ENCODE measurements at places on chromosomes 6 and 20. TPM values are rescaled to one million over a fixed set of nuclear protein-coding genes. Genes with fewer than 3 reads are reported as not detected.
A peak's percentile ranks its signal among the peaks of the same experiment; 100 is the strongest.

DNA sequence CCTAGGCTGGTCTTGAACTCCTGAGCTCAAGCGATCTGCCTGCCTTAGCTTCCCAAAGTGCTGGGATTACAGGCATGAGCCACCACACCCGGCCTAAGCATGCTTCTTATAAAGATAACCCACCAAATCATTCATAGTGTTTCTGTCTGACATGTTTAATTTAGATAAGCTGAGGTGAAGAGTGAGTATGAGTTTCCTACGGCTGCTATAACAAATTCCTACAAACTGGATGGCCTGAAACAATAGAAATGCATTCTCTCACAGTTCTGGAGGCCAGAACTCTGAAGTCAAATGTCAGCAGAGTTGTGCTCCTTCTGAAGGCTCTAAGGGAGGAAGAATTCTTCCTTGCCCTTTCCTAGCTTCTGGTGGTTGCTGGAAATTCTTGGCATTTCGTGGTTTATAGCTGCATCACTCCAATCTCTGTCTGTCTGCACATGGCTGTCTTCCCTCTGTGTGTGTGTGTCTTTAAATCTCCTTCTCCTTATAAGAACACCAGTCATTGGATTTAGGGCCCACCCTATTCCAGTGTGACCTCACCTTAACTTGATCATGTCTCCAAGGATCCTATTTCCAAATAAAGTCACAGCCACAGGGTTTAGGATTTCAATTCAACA is 29.9 kb downstream of the MAPK13 start:
- no peak for ATAC-seq

Gene MAPK14
- 28.2 TPM for total RNA-seq

Gene NOL4L
- 31.1 TPM for total RNA-seq

Gene EYS
- 2.4 TPM for total RNA-seq

GRCh38 chr6:112396221-112396620 is 49.1 kb downstream of the RFPL4B start:
- ATAC-seq, result no peak

GRCh38 chr6:14660806-14661579 is 543.4 kb downstream of the CD83 start:
- no peak for ATAC-seq

Gene SLC52A3
- 0.25 TPM for total RNA-seq

Gene PAK1IP1
- total RNA-seq, result 26.7 TPM

DNA sequence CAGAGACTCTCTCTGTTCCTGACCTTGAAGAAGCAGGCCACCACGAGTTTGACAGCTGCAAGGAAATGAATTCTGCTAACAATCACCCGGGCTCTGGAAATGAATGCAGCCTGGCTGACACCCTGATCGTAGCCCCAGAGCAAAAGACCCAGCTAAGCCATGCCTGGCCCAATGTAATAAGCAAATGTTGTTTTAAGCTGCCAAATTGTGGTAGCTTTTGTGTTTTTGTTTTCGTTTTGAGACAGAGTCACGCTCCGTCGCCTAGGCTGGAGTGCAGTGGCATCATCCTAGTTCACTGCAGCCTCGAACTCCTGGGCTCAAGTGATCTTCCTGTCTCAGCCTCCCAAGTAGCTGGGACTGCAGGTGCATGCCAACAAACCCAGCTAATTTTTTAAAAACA is 3.3 kb upstream of the OXT start:
- ATAC-seq, result no peak

- peak; percentile 10 for ATAC-seq
Measured at GRCh38 chr20:47501116-47501481, 588 bp upstream of the NCOA3 start.

Gene PLA2G7
- total RNA-seq, result 0.46 TPM

- no peak for ATAC-seq
Measured at GRCh38 chr20:58433029-58433647, 44.1 kb downstream of the VAPB start.

Gene SLC22A3
- total RNA-seq, result 12.3 TPM

Gene CYP39A1
- 2.7 TPM for total RNA-seq

All from motor neuron (in vitro differentiated cells).